ENCODE measurements at places on chromosomes 7 and 10.

GRCh38 chr7:2621061-2621828 is 10.5 kb upstream of the TTYH3 start:
- DNase-seq = no peak

DNA sequence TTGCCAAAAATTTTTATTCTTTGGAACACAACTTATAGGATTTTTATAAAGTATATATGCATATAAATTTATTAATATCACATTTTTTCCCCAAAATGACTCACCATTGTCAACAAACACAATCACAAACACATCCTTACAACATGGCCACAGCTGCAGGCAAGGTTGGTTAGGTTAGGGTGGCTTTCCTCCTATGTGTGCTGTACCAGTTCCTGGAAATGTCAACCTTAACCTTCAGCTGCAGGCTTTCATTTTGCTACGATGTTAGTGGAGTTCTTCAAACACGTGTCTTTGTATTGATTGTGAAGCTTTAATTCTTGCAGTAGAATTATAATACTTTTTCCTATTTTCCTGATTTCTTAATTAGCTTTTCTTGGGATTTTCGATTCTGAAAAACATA is 185.8 kb downstream of the PTEN start:
- DNase-seq = no peak

DNA sequence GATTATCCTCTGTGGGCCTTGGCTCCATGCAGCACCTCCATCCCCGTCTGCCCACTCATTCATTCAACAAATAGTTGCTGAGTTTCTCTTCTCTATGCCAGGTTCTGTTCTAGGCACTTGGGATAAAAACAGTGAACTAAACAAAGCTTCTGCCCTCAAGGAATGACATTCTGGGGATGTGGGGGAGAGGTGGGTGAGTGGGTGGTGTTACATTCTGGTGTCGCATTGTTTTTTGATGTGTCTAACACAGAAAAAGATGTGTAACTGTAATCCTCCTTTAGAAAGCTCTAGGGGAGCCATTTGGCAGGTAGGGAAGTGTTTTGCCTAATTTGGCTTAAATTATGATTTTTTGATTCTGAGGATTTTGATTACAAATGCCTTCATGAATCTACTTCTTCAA is 21.4 kb downstream of the AUTS2 start:
- no peak for DNase-seq

GRCh38 chr10:60048091-60048501 is 141.7 kb upstream of the CCDC6 start:
- DNase-seq = no peak

- no peak for DNase-seq
Observed at GRCh38 chr10:2953495-2953894, 113.9 kb upstream of the PFKP start.

DNA sequence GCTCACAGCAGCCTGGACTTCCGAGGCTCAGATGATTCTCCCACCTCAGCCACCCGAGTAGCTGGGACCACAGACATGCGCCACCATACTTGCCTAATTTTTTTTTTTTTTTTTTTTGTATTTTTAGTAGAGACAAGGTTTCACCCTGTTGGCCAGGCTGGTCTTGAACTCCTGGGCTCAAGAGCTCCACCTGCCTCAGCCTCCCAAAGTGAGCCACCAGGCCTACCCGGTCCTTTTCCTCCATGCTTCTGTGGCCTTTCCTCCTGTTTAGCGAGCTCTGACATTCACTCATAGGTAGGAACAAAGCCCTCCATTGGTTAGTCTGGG is 50.1 kb upstream of the SRPK2 start:
- no peak for DNase-seq
